ENCODE measurements at places on chromosomes 6 and 20.

DNA sequence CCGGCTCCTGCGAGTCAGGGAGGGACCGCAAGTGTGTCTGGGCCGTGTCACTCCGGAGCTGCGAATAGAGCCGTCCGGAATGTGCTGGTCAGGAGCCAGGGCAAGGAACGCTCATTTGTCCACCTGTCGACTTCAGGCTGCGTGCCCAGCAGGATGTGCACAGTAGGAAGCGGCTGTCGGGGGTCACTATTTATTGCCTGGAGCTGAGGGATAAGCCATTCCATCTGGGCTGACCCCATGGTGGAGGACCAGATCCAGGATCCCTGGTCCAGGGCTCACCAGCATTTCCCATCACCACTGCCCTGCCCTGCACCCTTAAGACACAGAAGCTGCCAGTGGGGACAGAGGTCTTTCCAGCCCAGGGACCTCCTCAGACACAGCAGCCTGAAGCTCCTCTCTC, 14.7 kb downstream of the NTSR1 start:
- DNase-seq, result no peak

- DNase-seq, result no peak
Measured at GRCh38 chr20:18496042-18496441, 983 bp downstream of the RBBP9 start.

- DNase-seq, result no peak
Measured at GRCh38 chr6:157266274-157267101, 56.8 kb downstream of the TMEM242 start.

- no peak for DNase-seq
Measured at GRCh38 chr20:19314621-19315020, 102.2 kb downstream of the SLC24A3 start.

GRCh38 chr6:160883999-160884398, 107.6 kb upstream of the MAP3K4 start:
- DNase-seq, result no peak
